ENCODE measurements at places on chromosomes 1 and 21. TPM values are rescaled to one million over a fixed set of nuclear protein-coding genes. Genes with fewer than 3 reads are reported as not detected.

Gene C2CD4D
- 2.6 TPM for total RNA-seq

Gene BNIPL
- total RNA-seq: not detected

Gene TMEM81
- total RNA-seq: 2.0 TPM

Gene TENT5C
- total RNA-seq: 30.0 TPM

Gene DCST2
- 0.33 TPM for total RNA-seq

Gene HNRNPCL4
- not detected for total RNA-seq

Gene FHAD1
- 2.9 TPM for total RNA-seq

- H3K4me1 ChIP-seq: no peaks in the 10 kb centered on the region
- H3K4me3 ChIP-seq: no peak overlapping the region
- no peak overlapping the region for H3K27ac ChIP-seq
- H3K36me3 ChIP-seq: no peaks in the 10 kb centered on the region
- H3K27me3 ChIP-seq: no peaks in the 10 kb centered on the region
- DNase-seq: no peak
Measured at GRCh38 chr1:31498376-31499040, 77.8 kb upstream of the TINAGL1 start.

- H3K4me3 ChIP-seq: no peak overlapping the region
- no peaks in the 10 kb centered on the region for H3K27me3 ChIP-seq
- H3K4me1 ChIP-seq: no peaks in the 10 kb centered on the region
- no peak for DNase-seq
- no peaks in the 10 kb centered on the region for H3K36me3 ChIP-seq
Measured at GRCh38 chr1:241834733-241835377, 13.1 kb upstream of the EXO1 start.

GRCh38 chr1:155086128-155086741 lies 7.6 kb downstream of the EFNA3 start:
- peaks cover 37% of the 10 kb centered on the region for H3K4me1 ChIP-seq
- H3K36me3 ChIP-seq: no peaks in the 10 kb centered on the region
- H3K27me3 ChIP-seq: peaks cover 24% of the 10 kb centered on the region

DNA sequence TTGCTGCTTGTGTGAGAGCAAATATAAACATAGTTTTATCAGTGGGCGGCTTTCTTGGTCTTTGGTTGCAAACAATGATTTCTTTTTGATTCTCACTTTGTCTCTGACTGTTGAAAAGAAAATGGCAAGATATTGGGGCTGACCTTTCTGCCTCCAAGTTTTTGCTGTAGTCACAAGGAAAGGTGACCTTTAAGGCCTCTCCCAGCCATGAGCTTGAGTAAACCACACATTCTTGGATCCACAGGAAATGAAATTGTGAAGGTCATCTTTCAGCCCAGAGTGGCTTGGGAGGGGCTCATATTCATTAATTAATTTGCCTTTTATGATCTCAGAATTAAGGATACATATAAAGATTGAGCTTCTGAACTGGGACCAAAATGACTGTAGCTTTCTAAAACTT lies 241.6 kb downstream of the BACH1 start:
- H3K27me3 ChIP-seq: no peaks in the 10 kb centered on the region
- DNase-seq: no peak
- H3K4me3 ChIP-seq: no peak overlapping the region

- H3K4me3 ChIP-seq: no peak overlapping the region
- H3K27me3 ChIP-seq: no peaks in the 10 kb centered on the region
- no peaks in the 10 kb centered on the region for H3K36me3 ChIP-seq
- H3K27ac ChIP-seq: no peak overlapping the region
- no peaks in the 10 kb centered on the region for H3K4me1 ChIP-seq
Measured at GRCh38 chr1:19775317-19775716, 24.4 kb downstream of the TMCO4 start.

- H3K4me1 ChIP-seq: no peaks in the 10 kb centered on the region
- no peaks in the 10 kb centered on the region for H3K27me3 ChIP-seq
- H3K36me3 ChIP-seq: no peaks in the 10 kb centered on the region
- no peak for DNase-seq
- H3K4me3 ChIP-seq: no peak overlapping the region
Measured at GRCh38 chr1:4621646-4622045, 32.8 kb upstream of the AJAP1 start.

DNA sequence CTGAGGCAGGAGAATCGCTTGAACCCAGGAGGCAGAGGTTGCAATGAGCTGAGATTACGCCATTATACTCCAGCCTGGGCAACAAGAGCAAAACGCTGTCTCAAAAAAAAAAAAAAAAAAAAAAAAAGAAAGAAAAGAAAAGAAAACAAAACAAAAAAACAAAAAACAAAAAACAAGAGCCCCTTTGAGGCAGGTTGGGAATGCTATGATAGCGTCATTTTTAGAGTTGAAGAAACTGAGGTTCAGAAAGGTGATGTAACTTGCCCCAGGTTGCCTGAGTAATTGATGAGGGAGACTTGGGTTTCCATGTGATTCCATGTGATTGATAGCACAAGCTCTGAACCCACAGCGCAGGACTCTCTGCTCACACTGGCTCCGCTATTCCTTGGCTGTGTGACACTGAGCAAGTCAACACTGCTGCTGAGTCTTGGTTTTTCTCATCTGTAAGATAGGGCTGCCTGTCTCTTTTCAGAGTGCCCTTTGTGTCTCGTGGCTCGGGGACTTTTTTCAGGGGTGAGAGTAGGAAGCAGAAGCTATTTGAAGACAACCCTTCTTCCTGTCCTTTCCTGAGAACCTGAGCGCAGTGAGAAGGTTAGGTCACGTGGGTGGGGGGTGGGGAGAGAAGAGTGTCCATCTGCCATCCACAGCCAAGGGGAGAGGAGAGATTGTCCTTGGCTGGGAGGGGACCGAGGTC lies 2.5 kb downstream of the CNR2 start:
- H3K27ac ChIP-seq: no peak overlapping the region
- no peaks in the 10 kb centered on the region for H3K27me3 ChIP-seq
- H3K4me3 ChIP-seq: no peak overlapping the region

DNA sequence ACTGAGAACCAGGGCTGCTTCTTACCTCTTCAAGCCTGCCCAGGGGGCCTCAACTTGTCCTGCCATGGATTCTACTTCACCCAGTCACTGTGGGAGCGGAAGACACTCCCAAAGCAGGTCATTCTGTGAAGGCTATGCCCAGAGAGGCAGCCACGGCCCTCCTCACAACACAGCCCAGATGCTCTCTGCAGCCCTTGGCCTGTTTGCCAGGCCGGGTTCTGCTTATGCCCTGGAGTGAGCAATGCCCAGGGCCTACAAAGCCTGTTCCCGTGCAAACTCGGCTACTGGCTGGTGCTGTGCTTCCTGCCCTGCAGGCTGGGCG lies 33.8 kb upstream of the SLC30A1 start:
- H3K27ac ChIP-seq: no peak overlapping the region
- H3K36me3 ChIP-seq: no peaks in the 10 kb centered on the region
- DNase-seq: no peak
- H3K4me3 ChIP-seq: no peak overlapping the region
- peaks cover 5% of the 10 kb centered on the region for H3K4me1 ChIP-seq
- H3K27me3 ChIP-seq: no peaks in the 10 kb centered on the region
